ENCODE measurements at places on chromosomes 6 and 20. TPM values are rescaled to one million over a fixed set of nuclear protein-coding genes. Genes with fewer than 3 reads are reported as not detected.

Gene MAP1LC3A
- 6.2 TPM for polyA plus RNA-seq

Gene MAS1
- not detected for polyA plus RNA-seq

Gene ACSS1
- polyA plus RNA-seq, result 4.1 TPM

Gene TMEM181
- 8.7 TPM for polyA plus RNA-seq

Gene UBE3D
- 3.4 TPM for polyA plus RNA-seq

Gene VWA7
- 0.25 TPM for polyA plus RNA-seq

Gene BMP5
- not detected for polyA plus RNA-seq

Gene CHD6
- 2.1 TPM for polyA plus RNA-seq

All from foreskin keratinocyte (primary cell).